Activated CD4-positive, alpha-beta T cell treated with anti-CD3 and anti-CD28 coated beads, Interleukin-2, amount 10 ng/mL, durations not matched to agents 24 days and 14 days (primary cell): ENCODE measurements at places on chromosomes 2 and 18.

DNA sequence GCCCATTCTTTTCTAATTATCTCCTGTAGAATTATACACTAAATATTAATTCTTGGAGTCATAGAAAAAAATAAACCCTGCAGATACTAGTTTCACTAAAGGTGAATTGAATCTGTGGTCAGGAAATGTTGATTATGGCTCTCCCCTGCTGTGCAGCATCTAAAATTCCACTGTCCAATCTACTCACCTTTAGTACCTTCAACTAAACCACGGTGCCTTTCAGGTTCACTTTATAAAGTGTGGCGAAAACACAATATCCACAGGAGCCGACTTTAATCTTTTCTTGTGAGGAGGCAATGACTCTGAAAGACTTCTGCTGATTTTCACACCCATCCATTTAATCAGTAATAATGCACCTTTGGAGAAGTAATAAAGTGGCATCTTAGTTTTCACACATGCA lies 402.3 kb downstream of the THSD7B start:
- H3K27ac ChIP-seq, result no peak overlapping the region
- H3K4me1 ChIP-seq, result no peaks in the 10 kb centered on the region

DNA sequence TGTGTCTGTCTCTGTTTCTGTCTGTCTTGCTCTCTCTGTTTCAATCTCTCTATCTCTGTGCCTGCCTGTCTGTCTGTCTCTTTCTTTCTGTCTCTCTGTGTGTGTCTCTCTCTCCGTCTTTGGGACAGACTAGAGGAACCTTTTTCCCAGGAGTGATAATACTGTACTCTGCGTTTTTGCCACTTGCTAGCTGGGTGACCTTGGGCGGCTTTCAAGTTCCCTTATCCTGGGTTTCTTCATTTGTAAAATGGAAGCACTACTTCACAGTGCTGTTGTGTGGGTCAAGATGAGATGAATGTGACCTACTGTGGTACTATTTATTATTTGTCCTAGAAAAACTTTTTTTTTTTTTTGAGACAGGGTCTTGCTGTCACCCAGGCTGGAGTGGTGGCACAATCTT lies 42.4 kb downstream of the HPCAL1 start:
- H3K4me3 ChIP-seq, result no peak overlapping the region
- DNase-seq, result no peak
- no peaks in the 10 kb centered on the region for H3K27me3 ChIP-seq
- H3K36me3 ChIP-seq, result peaks cover 3% of the 10 kb centered on the region
- peaks cover 32% of the 10 kb centered on the region for H3K4me1 ChIP-seq

DNA sequence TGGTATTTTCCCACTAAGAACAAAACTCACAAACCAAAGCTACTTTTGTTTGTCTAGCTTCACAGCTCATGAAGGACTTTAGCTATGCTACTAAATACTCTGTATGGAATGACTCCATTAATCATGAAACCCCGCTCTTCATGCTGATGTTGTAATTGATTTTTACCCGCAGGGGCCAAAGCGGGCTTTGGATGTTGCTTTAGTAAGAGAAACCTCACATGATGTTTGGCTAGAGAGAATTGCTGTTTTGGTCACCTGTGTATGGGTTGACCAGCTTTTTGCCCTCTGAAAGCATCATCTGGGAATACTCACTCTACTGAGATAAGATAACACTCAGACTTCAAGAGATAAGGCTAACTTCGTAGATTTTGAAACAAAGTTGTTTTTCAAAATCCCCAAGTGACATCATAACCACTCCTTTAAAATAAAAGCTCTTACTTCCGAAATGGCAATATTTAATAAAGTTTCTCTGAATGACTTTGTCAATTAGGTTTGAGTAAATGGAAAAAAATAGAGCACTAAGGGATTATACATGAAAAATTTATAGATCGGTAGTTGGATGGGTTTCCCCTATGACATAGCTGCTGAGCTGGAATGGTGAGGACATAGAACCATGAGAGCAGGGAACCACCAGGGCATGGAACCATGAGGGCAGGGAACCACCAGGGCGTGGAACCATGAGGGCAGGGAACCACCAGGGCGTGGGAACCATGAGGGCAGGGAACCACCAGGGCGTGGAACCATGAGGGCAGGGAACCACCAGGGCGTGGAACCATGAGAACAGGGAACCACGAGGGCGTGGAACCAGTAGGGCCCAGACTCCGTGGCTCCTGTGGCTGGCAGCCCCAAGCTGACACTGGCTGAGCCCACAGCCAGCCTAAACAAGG lies 31.9 kb downstream of the ACKR3 start:
- DNase-seq, result no peak
- H3K36me3 ChIP-seq, result no peaks in the 10 kb centered on the region
- no peak overlapping the region for H3K27ac ChIP-seq
- no peaks in the 10 kb centered on the region for H3K4me1 ChIP-seq
- H3K27me3 ChIP-seq, result peaks cover 7% of the 10 kb centered on the region

DNA sequence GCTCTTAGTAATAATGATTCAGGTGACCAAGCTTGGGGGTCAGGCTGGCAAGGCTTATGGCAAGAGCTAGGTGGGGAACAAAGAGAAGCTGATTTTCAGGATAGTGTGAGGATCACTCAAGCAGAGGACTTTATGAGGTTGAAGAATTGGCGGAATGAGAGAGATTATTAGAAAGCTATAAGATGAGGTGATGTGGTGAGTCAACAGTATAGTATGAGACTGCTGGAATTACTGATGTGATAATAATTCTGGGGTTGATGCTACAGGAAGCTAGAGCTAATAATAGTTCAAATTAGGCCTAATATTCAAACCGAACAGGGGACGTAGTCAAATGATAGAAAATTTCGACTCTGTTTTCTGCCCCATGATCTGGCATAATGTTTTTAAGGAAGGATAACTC lies 2115.3 kb upstream of the PIK3C3 start:
- H3K36me3 ChIP-seq, result no peaks in the 10 kb centered on the region
- no peak for DNase-seq
- no peaks in the 10 kb centered on the region for H3K4me1 ChIP-seq
- peaks cover 14% of the 10 kb centered on the region for H3K27me3 ChIP-seq

DNA sequence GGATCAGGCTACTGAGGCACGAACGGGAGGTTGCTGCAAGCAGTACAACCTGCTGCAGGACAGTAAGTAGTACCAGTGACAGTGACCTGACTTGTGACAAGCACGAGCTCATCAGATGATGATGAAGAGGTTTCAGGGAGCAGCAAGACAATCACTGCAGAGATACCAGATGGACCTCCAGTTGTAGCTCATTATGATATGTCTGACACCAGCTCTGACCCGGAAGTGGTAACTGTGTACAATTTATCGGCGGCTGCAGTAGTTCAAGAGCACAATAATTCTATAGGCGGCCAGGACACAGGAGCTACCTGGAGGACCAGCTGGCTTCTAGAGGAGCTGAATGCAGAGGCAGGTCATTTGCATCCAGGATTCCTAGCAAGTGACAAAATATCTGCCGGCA lies 64.0 kb upstream of the GULP1 start:
- H3K36me3 ChIP-seq, result no peaks in the 10 kb centered on the region
- no peak for DNase-seq
- H3K4me1 ChIP-seq, result no peaks in the 10 kb centered on the region
- no peak overlapping the region for H3K4me3 ChIP-seq

- no peaks in the 10 kb centered on the region for H3K4me1 ChIP-seq
- peaks cover 2% of the 10 kb centered on the region for H3K27me3 ChIP-seq
- no peak overlapping the region for H3K27ac ChIP-seq
- no peak for DNase-seq
- no peaks in the 10 kb centered on the region for H3K36me3 ChIP-seq
These were observed 134.2 kb upstream of the CHAC2 start for GRCh38 chr2:53633441-53633840.

- peaks cover 27% of the 10 kb centered on the region for H3K4me1 ChIP-seq
- H3K27ac ChIP-seq, result peak overlapping the region; percentile 63
- H3K36me3 ChIP-seq, result peaks cover 6% of the 10 kb centered on the region
- peak; percentile 60 for DNase-seq
- H3K27me3 ChIP-seq, result peaks cover 74% of the 10 kb centered on the region
- peak overlapping the region; percentile 12 for H3K4me3 ChIP-seq
These were observed 2.4 kb upstream of the SP9 start for GRCh38 chr2:174332217-174332963.

DNA sequence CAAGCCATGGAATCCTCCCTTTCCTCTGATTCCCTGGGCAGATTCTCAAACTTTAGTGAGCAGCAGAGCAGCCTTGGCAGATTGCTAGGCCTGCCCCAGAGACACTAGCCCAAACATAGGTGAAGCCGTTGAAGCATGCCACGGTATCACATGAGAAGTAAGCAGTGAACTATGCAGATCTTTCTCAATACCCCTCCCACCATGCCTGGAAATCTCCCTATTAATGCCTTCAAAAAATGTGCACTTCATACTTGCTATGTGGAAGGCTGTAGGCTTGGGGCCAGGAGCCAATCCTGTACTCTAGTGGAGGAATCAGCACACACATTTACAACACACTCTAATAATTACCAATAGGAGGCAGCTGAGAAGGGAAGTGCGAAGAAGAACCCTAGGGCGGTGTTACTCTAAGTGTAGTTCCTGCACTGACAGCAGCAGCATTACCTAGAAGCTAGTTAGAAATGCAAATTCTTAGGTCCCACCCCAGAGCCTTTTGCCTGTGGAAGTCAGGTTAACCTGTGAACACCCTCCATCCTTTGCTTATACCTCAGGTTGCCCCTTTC lies 305.1 kb upstream of the SPRED2 start:
- H3K36me3 ChIP-seq, result no peaks in the 10 kb centered on the region
- H3K4me3 ChIP-seq, result no peak overlapping the region
- DNase-seq, result no peak
- H3K4me1 ChIP-seq, result no peaks in the 10 kb centered on the region
- no peaks in the 10 kb centered on the region for H3K27me3 ChIP-seq

GRCh38 chr2:143231254-143231645 lies 102.0 kb downstream of the ARHGAP15 start:
- peaks cover 70% of the 10 kb centered on the region for H3K36me3 ChIP-seq
- no peak overlapping the region for H3K4me3 ChIP-seq
- H3K27ac ChIP-seq, result peak overlapping the region; percentile 39
- DNase-seq, result no peak
